ENCODE measurements at places on chromosomes 11 and 22.

GRCh38 chr11:128260398-128260797 lies 327.0 kb downstream of the ETS1 start:
- no peak for DNase-seq

- DNase-seq: no peak
Observed at GRCh38 chr11:27462543-27462942, 10.0 kb downstream of the LGR4 start.

GRCh38 chr11:114746013-114746412 lies 67.7 kb downstream of the NXPE2 start:
- DNase-seq: no peak

GRCh38 chr11:121337078-121337477 lies 44.5 kb downstream of the SC5D start:
- DNase-seq: no peak

- no peak for DNase-seq
Observed at GRCh38 chr22:22856885-22857606, 30.6 kb upstream of the IGLL5 start.

DNA sequence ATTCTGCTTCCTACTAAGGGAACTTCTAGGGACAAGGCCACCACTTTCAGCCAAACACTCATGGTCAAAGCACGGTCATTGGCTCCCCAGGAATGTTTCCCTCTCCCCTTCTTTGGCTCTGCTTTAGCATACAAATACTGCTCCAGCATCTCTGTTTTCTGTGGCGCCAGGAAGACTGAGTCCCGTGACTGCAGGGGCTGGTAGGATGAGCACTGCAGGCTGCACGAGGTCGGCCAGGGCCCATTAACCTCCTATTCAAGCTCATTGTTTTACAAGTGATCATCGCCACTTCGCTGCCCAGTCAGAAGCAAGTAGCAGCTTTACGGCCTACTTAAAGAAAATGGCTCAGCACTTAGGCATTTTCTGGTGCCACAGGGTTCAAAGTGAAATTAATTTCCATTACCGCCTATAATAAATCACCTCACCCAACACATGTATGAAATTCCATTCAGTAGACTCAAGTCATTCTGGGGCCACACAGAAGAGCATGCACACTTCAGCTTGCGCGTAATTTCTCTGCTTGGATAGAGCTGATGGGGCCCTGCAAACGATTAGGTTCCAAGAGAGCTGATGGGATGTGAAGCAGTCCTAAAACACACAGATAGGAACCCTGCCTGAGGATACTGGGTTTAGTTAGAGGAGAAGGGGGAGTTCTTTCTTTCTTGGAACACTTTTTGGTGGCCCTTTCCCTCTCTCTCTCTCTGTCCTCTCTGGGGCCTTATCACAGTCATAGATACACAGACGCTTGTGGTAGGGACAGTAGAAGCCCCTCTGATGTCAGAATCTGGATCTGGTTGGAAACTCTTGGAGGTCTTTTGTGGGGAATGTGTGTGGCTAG lies 173.7 kb downstream of the KIF18A start:
- DNase-seq: no peak

DNA sequence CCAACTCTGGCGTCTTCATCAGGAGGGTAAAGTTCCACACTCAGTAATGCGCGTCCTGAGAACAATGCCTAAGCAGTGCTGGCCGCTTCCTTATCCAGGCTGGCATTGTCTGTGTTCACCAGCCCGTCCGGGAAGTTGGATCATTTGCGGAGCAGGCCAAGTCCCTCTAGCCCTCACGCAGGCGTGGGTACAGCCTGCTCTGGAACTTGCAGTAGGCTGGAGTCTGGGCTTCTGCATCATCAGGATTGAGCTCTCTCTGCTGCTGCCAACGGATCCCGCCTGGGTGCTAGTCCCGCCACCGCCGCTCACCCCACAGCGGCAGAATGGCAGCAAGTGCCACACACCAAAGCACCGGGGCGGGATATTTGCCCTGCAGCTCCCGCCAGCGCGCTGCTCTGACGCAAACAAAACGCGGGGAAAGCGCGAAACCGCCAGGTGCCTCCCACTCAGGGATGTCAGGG lies 29.0 kb downstream of the GLYATL1 start:
- no peak for DNase-seq

GRCh38 chr11:2448661-2449547 lies 4.1 kb downstream of the KCNQ1 start:
- no peak for DNase-seq

DNA sequence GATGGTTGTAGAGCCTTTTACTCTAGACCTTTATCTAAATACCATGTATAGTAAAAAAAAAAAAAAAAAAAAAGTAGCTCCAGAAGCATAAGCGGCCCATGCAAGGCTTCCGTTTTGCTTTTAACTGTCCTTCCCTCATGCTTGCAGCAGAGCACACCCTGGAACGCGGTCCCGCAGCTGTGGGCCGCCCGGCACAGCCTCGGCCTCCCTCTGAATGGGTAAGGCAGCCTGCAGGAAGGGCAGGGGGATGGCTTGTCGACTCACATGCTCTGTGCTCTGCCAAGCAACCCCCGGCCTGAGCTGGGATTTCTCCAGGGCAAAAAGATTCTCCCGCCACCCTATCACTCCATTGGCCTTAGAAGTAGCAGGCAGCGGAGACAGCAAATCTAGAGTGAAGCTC lies 101.4 kb upstream of the BID start:
- no peak for DNase-seq

- no peak for DNase-seq
Observed at GRCh38 chr11:65530157-65530496, 5.2 kb downstream of the SCYL1 start.

DNA sequence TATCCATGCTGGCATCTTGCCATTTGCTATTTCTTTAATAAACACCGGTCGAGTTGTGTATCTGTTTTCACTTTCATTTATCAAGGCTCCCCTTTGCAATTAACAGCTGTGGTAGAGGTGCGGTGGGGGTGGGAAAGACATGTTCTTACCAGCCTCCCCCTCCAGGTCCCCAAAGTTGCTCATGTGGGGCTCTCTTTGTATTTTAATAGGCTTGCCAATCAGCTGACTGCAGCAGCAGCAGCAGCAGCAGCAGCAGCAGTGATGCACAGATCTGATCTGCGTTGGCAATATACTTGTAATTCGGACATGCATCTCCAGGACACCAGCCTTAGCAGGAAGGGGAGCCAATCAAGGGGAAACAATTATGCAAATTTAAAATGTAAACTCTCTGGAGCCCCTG lies 40.3 kb upstream of the E2F8 start:
- DNase-seq: no peak

GRCh38 chr11:17792161-17792560 lies 57.6 kb downstream of the KCNC1 start:
- no peak for DNase-seq

GRCh38 chr11:110174645-110175310 lies 81.6 kb downstream of the ZC3H12C start:
- DNase-seq: no peak

DNA sequence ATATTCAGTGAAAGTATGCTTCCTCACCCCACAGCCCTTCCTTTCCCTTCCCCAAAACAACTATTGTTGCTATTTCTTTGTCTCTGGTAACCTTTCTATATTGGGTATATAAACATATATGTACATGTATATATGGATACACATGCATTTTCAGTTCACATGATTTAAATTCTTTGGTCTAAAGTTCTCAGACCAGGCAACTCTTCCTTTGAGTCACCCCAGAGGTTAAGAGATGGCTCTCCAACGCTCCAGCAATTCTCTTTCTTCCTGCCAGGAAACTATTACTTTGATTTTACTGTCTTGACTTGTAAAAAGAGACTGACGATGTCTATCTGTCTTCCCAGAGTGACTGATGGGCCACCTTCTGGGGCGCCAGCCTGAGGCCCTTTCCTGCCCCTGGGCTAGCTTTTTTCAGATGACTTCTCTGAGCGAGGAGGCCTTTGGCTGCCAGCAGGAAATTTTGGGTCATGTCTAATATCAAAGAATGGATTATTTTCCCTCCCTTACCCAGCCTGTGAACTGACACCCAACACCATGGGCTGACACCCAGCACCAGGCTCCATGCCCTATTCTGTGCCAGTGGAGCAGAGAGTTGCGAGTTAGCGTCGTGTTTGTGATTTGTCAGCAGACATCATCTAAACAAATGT lies 14.4 kb upstream of the ST3GAL4 start:
- DNase-seq: no peak

DNA sequence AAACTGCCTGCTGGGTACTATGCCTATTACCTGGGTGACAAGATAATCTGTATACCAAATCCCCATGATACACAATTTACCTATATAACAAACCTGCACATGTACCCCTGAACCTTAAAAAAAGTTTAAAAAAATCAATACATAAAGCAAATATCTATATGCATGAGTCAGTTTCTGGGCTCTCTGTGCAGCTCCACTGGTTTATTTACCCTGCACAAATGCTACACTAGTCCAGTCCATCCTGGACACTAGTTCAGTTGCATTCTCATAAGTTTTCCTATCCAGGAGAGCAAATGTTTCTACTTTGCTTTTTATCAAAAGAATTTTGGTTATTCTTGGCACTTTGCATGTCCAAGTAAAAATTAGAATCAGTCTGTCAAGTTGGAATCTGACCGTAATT lies 99.8 kb upstream of the OLFML1 start:
- DNase-seq: no peak

GRCh38 chr11:69604055-69604454 lies 36.9 kb upstream of the CCND1 start:
- DNase-seq: no peak

All from activated CD4-positive, alpha-beta T cell treated with anti-CD3 and anti-CD28 coated beads, Interleukin-2, amount 50 U/mL, for 24 hours (primary cell).